ENCODE measurements at places on chromosomes 2 and 18.
A peak's percentile ranks its signal among the peaks of the same experiment; 100 is the strongest.

DNA sequence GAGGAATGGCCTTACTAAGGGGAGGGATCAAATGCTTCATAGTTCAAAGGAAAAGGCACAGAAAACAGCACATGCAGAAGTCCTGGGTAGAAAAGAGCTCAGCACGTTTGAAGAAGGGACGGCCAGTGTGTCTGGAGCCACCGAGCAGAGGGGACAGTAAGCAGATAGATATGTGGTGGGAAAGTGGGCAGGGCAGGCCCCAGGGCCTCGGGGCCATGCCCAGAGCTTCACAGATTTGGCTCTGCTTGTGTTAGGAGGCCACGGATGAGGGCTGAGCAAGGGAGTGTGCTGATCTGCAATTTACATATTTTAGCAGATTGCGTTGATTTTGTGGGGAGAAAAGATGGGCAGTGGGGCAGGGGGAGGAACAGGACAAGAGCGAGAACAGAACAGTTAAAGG, 343.1 kb downstream of the LPIN1 start:
- no peak for DNase-seq

GRCh38 chr18:75879196-75879595, 451.7 kb upstream of the SMIM21 start:
- DNase-seq: no peak

GRCh38 chr18:9658087-9658641, 43.8 kb upstream of the PPP4R1 start:
- DNase-seq: no peak

- no peak for DNase-seq
These were observed 814 bp downstream of the FKBP7 start for GRCh38 chr2:178477443-178478129.

GRCh38 chr2:196331143-196331542, 159.8 kb upstream of the STK17B start:
- DNase-seq: peak; percentile 83

DNA sequence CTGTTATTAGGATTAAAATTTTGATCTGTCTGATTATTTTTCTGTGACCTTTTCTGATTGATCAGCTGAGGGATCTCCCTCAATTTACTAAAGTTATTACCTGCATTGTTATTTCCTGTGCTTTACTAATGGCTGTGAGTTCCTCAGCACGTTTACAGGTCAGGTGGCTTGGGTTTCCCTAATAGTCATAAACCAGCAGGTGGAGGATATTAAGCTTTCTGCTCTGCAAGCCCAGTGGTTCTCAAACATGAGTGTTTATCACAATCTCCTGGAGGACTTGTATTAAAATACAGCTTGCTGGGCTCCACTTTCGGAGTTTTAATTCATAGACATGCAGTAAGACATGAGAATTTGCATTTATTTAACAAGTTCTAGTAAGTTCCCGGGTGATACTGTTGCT, 22.4 kb upstream of the UGP2 start:
- DNase-seq: no peak

GRCh38 chr2:44296653-44297052, 21.4 kb downstream of the SLC3A1 start:
- no peak for DNase-seq

DNA sequence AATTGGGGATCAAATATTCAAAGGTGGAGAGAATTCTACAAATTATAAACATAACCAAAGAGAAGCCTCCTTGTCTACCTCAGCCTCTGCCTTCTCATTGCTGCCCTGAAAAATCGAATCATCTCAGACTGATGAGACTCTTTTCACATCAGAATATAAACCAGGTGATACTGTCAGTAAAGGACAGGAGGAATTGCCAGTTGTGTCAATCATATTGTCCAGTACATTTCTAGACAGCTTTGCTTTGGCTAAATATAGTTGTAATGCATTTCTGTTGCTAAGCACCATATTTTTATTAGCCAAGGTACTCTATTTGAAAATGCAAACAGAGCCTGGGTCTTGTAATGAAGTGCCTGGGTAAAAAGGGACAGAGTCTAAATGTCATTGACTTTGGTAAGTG, 92.6 kb upstream of the TLK1 start:
- no peak for DNase-seq

DNA sequence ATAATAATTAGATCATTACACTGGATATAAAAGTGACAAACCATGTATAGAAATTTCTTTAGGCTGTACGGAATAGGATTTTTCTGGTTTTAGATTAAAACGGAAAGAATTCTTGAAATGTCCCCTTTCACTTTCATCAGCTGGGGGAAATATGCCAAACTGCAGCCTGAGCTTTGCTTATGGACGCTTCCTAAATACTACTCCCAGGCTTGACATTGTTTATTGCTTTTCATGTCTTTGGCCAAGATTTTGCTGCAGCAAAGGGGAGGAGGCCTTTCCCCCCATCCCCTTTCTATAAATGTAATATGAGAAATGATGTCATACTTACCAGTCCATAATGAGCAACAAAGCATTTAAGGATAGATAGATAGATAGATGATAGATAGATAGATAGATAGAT, 158.4 kb downstream of the MAP2 start:
- no peak for DNase-seq

DNA sequence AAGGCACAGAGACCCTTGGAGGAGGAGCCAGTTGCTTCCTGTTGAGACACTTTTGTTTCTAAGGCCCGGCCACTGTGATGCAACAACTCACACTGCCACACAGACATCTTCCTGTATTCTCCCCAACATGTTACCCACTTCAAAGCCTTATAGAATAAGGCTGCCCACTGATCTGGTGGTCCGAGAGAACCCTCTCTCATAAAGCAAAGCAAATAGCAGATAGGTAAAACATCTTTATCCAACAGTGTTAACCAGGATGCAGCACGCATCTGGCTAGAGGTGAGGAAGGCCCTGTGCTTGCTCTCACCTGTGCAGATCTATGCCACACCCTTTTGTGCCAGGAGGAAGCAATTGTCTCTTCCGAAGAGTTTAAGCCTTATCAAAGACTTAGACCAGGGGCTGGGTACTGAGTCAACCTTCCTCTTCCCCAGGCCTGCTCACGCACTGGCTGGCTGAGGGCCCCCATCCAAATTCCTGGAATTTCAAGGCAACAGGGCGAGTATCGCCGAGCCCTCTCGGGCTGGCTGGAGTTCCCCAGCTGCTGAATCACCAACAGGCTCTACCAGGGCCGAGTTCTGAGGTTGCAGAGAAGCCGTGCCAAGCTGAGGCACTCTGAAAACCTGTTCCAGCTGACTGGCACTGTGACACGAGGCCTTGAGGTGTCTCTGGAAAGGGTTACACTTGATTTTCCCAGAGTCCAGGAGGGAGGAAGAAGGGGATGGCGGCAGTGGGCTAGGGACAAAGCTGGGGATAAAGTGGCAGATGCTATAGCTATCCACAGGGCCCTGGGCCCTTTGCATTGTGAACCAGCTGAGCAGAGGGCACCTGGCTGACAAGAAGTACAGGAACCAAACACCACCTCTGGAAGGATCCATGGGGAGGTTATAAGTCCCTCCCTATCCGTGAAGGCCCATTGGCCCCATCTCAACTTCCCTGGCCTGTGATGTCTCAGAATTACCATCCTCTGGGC, 29.3 kb downstream of the TGFA start:
- DNase-seq: peak; percentile 60

DNA sequence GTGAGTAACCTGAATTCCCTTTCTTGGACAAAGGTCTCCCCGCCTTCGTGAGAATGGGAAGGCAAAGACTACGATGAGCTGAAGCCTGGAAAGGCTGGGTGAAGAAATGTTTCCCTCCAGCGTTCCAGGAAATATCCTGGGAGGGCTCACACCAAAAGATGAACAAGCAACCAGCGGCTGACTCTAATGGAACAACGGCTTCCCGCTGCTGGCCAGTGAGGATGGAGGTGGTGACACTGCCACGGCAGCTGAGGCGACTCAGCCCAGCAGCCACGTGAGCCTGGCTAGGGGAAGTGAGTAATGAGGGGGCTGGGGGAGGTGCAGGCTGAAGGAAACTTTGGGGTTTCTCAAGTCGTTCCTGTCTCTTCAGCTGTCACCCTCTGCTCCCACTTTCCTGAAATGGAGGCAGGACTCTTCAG, 105.0 kb upstream of the SMAD7 start:
- no peak for DNase-seq

DNA sequence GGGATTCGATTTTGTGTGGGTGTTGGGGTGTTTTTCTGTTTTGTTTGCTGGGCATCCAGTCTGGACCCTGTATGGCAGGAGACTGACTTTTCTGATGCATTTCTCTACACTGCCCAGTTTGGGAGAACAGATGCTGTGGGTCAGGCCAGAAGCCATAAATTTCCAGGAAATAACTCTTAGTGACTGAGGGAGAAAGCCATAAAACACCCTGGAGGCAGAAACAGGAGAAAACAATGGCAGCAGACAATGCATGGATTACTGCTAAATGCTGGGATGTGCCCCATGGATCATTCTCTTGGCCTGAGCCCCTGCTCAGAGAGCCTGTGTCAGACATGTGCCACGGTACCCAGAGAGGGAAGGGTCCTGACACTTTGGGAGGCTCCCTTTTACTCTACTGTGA, 133.6 kb upstream of the CAPN13 start:
- DNase-seq: no peak

DNA sequence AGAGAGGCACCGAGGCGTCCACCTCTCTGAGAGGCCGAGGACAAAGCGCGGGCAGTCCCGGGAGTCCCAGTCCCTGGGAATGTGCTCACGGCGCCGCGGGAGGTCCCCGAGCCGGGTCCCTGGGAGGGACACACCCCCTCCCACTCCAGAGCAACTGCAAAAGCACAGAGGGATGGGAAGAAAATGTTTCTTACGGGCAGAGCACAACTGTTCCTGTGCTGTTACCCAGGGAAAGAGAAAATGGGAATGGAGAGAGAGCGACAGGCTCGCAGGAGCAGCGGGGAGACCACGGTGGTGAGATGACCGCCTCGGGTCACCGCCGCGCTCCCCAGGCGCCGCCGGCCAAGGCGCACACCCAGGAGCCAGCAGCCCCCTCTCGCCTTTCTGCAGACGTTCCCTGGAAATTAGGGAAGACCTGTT, 1.2 kb upstream of the BCL11A start:
- peak; percentile 42 for DNase-seq

DNA sequence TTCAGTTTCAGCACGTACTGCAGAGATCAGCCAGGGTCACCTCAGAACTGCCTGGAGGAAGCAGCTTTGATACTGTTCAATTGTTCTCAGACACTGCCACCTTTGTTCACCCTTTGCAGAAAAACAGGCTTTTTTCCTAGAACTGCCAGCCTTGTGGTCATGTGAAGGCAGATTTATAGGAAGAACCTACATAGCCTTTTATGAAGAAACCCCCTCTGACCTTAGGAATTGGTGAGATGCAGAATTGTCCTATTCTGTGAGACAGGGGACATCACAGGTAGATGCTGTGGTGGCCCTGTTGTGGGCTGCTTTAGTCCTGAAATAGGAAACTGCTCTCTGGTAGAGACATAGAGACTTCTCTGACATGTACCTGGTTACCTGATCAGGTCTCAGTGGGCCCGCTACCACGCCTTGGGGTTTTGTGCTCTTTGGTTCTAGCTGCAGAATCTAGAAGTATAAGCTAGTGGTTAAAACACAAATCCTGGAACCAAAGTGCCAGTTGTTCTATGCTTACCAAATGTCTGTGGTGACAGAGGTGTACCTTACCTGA, 206.6 kb downstream of the AGPS start:
- DNase-seq: no peak

DNA sequence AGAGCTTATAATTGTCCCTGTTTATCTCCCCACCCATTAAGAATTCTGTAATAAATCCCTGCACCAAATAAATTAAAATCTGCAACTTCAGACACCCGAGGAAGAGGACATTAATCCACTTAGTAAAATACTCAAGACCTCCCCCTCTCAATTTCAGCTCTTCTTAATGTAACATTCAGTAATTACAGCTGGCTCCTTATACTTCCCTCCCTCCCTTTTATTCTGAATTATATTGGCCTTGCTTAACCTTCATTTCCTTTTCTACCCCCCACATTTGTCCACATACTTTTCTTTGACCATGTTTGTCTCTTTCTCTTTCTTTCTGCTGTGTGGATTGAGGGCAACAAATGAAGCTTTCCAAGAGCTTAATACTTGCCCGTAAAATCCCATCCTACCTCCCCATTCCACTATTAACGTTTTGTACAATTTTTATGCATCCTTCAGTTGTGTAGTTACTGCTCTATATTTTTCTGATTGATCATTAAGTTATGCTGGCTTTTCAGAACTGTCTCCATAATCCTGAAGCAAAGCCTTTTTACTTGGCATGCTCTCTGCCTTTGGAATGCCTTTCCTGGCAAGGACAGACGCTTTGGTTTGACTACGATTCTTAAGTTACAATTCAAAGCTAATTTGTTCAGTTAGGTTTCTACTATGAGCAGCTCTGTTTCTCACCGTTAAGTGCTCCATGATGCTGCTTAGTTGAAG, 580.1 kb downstream of the ZEB2 start:
- DNase-seq: peak; percentile 39

- peak; percentile 81 for DNase-seq
These were observed 270.9 kb downstream of the CYP26B1 start for GRCh38 chr2:71876542-71877451.

GRCh38 chr18:60092073-60092472, 192.3 kb downstream of the PMAIP1 start:
- peak; percentile 82 for DNase-seq

- peak; percentile 84 for DNase-seq
These were observed 39.0 kb upstream of the MAL start for GRCh38 chr2:94986392-94986963.

DNA sequence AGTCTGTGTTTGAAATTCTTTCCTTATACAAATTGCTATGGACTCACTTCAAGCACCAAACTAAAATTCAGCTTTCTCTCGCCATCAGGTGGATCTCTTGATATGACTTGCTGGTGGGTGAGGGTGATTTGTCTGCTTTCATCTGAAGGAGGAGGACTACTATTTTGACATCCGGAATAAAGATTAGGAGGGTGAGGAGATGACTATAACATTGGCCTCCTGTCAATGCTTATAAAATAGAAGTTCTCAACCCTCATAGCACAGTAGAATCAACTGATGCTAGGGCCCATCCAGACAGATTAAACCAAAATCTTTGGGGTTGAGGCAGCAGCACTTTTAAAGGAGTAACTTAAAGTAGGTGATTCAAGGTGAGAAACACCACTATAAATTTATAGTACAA, 120.4 kb upstream of the DNAJC10 start:
- DNase-seq: no peak
